ENCODE measurements at places on chromosomes 7 and 10.

- no peak for DNase-seq
Measured at GRCh38 chr10:70335246-70335613, 47.2 kb downstream of the LRRC20 start.

- DNase-seq: no peak
Measured at GRCh38 chr10:5632446-5632845, 33.9 kb downstream of the ASB13 start.

DNA sequence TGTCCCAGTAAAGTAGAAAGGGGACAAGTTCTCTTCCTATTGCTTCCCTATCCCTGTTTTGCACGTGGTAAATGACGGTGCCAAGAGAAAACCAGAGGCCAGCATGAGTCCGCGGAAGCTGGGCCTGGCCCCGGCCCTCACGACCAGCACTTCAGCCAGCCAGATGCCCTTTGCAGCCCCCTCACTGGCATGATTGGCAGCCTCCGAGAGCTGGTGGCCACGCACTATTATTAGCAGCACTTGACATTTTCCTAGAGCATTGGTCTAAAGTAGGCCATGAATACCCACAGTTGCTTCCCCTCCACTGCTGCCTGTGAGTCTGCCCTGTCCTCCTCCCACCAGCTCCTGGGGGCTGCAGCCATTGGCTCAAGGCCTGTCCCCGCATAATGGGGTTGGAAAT lies 369.1 kb downstream of the PLXNA4 start:
- DNase-seq: no peak

DNA sequence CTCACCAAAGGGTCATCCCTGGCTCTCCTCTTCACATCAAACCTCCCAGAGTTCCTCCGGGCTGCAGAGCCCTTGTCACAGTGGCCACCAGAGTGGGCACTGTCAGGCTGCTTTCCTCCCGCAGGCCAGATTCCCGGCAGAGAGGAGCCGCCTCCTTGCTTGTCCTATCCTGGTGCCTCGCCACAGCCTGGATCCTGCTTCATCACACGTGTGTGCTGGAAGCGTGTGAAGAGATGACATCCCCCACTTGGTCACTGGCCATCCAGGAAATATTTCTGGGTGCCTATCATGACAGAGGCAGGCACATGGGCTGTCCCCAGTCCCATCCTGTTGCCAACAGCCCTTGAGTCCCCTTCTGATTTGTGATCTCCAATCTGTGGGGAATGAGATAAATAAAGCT lies 15.0 kb downstream of the INSIG1 start:
- no peak for DNase-seq

DNA sequence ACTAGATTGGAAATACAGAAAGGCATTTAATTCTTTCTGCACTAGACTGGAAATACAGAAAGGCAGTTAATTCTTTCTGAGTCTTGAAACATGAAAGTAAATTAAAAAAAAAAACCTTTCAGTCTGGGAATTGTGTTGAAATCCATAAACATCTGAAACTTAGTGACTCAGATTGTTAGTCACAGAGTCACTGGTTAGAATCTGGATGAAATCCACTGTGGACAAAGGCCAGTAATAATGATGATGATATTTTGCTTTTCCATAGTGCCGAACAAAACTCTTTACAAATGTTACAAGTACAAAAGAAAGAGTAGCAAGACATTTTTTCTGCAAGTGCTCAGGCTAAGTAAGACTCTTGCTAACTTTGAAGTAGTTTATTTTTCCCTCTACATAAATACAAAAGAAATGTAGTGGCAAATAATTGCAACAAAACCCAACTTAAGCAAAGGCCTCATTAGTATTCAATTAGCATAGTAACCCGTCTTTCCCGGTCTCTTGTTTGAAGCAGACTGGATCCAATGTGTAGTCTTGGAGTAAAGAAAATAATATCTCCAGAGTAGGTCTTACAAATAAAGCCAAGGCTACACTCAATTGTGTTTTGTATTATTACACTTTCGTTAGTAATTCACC lies 5.8 kb upstream of the PRTFDC1 start:
- DNase-seq: peak; percentile 81

GRCh38 chr10:81213370-81213769 lies 661.6 kb upstream of the NRG3 start:
- DNase-seq: no peak

- no peak for DNase-seq
Measured at GRCh38 chr10:10223131-10223530, 794.5 kb upstream of the CELF2 start.

GRCh38 chr10:1454428-1454827 lies 282.9 kb downstream of the ADARB2 start:
- no peak for DNase-seq

- no peak for DNase-seq
Measured at GRCh38 chr10:27349987-27350386, 109.4 kb upstream of the ACBD5 start.

DNA sequence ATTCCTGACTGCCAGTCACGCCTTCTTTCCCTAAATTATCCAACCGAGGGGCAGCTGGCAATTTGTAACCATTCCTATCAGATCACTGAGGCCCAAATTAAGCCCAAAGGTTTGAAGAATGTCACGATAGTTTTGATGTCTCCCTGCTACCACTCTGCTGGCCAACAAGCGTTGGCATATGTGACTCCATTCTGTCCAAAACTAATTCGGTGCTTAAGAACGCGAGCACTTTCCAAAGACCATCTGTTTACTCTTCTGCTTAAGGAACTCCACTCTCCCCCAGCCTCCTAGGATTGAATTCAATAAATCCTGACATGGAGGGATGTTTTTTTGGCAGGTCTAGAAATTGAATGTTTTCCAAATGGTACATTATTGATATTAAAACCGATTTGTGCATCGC lies 131.5 kb upstream of the CTBP2 start:
- no peak for DNase-seq

DNA sequence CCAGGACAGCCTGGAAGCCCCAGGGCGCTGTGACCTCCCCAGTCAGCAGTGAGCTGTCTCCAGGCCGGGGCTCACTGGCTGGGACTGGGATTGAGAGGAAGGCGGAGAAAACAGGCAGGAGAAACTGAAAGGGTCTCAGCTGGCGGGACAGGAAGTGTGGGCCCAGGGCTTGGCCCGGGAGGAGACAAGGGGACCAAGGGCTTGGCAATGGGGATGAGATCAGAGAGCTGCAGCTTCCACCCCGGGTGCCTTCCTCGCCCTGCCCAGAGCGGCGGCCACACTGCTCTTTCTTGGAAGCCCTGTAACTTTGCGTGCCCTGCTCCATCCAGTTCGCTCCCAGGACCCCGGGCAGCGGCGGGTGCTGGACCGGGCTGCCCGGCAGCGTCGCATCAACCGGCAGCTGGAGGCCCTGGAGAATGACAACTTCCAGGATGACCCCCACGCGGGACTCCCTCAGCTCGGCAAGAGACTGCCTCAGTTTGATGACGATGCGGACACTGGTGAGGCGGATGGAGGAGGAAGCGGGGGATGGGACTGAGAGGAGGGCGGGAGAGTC lies 4.4 kb downstream of the ZNHIT1 start:
- DNase-seq: no peak

- DNase-seq: no peak
Measured at GRCh38 chr10:121236621-121237020, 361.6 kb downstream of the FGFR2 start.

DNA sequence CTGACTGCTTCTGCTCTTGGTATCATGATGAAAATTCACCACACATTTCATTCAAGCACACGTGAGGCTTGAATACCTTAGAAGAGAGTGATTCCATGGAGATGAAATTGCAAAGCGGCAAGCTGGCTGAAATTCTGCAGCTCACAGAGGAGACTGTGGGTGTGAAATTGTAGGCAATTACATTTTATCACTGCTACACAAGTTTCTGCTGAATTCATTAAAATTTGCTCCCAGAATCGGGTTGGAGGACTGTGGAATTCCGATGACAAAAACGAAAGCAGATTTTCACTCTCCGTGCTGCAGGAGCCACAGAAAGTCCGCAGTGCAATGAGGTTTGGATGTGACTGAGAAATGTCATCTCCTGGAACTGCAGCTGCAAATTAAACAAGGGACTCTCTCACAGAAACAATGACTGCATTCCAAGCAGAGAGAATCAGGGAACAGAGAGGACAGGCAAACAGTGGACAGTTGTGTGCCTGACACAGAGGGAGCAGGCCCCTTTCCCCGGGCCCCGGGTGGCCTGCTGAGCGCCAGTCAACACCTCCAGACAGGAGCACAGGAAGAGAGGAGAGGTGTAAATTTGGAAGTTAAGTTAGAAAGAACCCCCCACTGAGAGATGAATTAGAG lies 109.1 kb downstream of the C10orf90 start:
- DNase-seq: no peak

GRCh38 chr10:120978589-120979252 lies 127.6 kb downstream of the WDR11 start:
- DNase-seq: peak; percentile 40

DNA sequence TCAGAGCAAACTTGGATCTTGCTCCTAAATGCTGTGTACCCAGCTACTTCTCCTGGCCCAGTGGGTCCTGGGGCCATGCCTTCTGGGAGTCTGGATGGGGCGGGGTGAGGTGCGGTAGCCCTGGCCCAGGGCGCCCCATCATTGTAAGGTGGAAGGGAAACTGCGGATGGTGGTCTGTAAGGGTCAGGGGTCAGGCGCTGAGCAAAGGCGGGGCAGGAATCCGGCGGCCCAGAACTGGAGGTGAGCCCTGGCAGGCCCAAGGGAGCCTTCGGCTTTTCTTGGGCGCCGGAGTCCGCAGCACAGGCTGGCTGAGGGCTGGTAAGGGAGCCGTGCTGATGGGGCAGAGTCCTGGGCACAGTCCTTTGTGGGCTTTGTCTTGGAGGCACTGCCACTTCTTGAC lies 66.5 kb upstream of the CTBP2 start:
- no peak for DNase-seq

DNA sequence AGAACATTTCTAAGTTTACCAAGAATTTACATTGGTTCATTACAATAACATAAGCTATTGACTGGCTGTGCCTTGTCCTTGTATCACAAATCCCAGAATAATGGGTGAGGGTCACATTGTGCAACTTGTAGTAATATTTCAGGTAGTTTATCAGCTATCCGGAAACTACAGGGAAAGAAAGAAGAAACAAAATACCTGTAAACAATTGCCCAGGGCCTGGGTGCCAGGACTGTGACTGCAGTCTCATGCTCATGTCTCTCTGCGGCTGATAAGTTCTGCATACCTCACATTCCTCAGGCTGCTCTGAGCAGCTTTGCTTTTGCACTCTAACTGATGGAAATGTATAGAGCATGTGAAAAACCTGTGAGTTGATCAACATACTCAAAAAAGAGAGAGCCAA lies 131.8 kb upstream of the TRIM24 start:
- DNase-seq: no peak

- no peak for DNase-seq
Measured at GRCh38 chr7:42407833-42408232, 170.8 kb upstream of the GLI3 start.

GRCh38 chr7:45888185-45888992 lies at the start of gene IGFBP1:
IGFBP1 (plus strand) TSS chr7:45888488; CDS start chr7:45888653, 165 bp downstream.
- no peak for DNase-seq

DNA sequence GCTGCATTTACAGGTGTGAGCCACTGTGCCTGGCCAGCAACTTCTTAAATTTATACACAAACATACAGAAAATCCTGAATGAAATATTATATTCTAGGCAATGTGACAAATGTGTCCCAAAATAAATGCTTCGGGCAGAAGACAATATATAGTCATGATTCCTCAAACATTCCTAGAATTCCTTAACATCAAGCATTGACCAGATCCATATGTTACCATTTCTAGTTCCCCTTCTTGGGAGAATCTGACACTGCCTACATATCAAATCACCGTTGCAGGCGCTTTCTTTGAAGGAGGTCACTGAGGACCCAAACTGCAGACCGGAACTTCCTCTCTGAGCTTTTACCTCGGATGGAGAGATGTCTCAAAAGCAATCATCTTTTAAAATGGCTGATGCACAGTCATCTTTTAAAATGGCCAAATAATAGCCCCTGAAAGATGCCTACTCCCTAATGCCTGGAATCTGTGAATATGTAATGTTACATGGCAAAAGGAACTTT lies 323.5 kb downstream of the PHF14 start:
- peak; percentile 13 for DNase-seq

- DNase-seq: peak; percentile 72
Measured at GRCh38 chr7:34061149-34061548, 155.8 kb downstream of the BMPER start.

GRCh38 chr10:112446055-112446854 lies 459 bp downstream of the ZDHHC6 start:
- no peak for DNase-seq

DNA sequence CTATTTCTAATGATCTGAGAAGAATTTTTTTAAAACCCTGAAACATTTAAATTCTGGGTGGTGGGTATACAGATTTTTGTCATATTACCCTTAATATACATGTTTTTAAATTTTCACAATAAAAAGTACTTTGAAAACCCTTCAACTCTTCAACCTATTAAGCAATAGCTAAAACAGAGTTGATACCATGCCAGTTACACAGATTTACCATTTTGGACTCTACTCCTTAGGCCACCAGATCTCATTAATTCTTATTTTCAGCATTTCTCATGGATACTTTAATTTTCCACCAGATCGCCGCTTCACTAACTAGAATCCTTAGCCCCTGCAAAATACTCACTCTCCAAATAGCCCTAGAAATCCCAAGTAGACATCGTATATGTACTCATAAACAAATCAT lies 12.7 kb upstream of the COL28A1 start:
- no peak for DNase-seq

- no peak for DNase-seq
Measured at GRCh38 chr7:50209461-50210135, 94.9 kb upstream of the IKZF1 start.

DNA sequence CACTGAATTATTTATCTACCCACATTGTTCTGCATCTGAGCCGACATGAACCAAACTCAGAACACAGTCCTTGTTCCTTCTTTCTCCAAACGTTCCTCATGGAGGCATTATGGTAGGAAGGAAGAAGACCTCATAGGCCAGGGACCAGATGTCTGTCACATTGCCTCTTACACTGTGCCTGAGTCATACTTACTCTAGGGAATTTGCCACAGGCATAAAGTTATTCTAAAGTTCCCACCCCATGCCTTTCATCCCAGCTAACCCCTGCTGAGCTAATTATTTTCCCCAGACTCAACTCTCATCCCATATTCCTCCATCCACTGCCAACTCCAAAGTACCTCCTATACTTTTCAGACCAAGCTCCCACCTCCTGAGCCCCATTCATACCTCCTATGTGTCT lies 21.2 kb downstream of the MAT1A start:
- DNase-seq: no peak

GRCh38 chr7:47539398-47540052 lies 42.4 kb downstream of the TNS3 start:
- DNase-seq: no peak
